ENCODE measurements at places on chromosomes 1 and 21.

DNA sequence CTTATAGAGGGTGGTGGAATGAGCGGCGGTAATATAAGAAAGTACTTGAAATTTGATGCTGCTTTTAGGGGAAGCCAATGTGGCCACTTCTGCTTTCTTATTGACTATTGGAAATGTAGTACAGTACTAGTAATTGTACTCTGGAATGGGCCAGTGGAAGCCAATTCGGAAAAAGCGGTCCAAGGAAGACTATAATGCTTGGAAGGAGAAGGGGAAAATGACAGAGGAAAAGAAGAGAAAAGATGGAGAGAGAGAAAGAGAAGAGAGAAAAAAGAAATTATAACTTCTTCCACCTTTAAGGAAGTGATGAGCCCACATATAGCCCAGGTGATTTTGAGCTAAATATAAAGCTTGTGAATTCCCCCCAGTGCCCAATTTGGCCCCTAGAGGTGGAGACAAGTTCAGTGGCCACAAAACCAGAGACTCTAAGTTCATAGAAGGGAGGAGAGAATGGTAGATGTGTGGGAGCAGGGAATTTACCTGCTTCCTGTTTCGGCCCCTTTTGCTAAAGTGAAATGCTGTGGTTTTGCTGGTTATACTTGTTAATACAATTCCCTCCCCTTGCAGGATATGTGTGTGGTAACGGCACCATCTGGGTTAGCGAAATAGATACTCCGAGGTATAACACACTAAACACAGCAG is 35.7 kb upstream of the DUSP10 start:
- no peak for DNase-seq

GRCh38 chr1:109503935-109504334 is 5.6 kb downstream of the AMIGO1 start:
- DNase-seq: no peak

DNA sequence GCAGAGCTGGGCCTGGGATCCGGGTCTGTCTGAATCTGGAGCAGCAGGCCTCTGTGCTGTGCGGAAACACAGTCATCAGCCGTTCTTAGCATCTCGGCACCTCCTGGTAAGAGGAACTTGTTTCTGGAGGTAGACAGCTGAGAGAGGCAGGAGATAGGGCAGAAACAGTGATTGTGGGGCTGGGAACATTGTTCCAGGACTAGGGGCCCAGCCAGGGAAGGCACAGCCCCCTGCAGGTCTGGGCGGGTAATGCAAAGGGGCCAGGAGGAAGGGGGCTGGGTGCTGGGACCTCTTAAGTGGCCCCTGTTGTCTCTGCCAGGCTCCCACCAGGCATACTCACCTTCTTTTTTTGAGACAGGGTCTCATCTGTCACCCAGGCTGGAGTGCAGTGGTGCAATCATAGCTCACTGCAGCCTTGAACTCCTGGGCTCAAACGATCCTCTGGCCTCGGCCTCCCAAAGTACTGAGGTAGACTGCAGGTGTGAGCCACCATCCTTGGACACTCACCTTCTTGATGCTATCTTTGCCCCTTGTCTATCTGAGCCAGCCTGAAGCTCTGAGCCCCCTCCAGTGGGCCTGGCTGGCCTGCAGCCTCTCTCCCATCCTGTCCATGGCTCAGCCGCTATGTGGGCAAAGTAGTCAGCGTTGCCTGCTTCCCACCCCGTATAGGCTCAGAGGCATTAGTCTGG is 134.3 kb upstream of the ZBTB40 start:
- no peak for DNase-seq

GRCh38 chr21:31370893-31371544 is 27.0 kb upstream of the TIAM1 start:
- DNase-seq: no peak

- no peak for DNase-seq
These were observed 62.6 kb upstream of the SPAG17 start for GRCh38 chr1:118247593-118247992.

DNA sequence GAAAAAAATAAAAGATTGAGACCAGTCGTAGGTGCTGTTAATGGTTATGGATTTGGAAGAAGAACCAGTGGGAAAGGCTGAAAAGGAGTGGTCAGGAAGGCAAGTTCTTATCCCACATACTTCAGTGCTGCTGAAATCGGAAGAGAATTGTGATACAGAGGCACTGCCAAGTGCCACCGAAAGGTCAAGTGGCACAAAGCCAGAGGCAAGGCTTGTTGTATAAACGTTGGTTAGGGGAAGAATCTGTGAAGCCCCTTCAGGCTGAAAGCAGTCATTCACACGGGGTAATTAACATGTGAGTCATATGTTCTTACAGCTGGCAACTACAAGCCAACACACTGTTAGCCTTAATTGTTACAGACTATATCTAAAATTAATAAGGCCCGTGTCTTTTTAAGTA is 48.8 kb downstream of the ZBTB40 start:
- DNase-seq: no peak

GRCh38 chr21:31255036-31255435 is 89.0 kb downstream of the TIAM1 start:
- DNase-seq: no peak

- DNase-seq: no peak
These were observed 831.1 kb downstream of the LRRIQ3 start for GRCh38 chr1:73366734-73367413.

DNA sequence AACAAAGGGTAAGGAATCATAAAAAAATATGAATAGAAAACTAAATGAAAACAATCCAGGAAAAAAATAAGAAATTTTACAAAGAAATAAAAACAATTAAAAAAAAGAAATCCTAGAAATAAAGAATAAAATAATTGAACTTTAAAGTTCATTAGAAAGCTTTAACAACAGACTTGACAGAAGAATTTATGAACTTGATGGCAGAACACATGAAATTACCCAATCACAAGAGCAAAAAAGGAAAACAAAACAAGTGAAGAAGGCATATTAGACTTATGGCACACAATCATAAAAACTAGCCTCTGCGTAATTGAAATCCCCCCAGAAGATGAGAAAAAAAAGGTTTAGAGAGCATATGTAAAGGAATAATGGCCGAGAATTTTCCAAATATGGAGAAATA is 802.5 kb upstream of the B3GALT2 start:
- DNase-seq: no peak

GRCh38 chr21:42409366-42409765 is 5.7 kb downstream of the UBASH3A start:
- DNase-seq: no peak

- DNase-seq: no peak
These were observed 111.9 kb downstream of the NRIP1 start for GRCh38 chr21:14952916-14953315.

DNA sequence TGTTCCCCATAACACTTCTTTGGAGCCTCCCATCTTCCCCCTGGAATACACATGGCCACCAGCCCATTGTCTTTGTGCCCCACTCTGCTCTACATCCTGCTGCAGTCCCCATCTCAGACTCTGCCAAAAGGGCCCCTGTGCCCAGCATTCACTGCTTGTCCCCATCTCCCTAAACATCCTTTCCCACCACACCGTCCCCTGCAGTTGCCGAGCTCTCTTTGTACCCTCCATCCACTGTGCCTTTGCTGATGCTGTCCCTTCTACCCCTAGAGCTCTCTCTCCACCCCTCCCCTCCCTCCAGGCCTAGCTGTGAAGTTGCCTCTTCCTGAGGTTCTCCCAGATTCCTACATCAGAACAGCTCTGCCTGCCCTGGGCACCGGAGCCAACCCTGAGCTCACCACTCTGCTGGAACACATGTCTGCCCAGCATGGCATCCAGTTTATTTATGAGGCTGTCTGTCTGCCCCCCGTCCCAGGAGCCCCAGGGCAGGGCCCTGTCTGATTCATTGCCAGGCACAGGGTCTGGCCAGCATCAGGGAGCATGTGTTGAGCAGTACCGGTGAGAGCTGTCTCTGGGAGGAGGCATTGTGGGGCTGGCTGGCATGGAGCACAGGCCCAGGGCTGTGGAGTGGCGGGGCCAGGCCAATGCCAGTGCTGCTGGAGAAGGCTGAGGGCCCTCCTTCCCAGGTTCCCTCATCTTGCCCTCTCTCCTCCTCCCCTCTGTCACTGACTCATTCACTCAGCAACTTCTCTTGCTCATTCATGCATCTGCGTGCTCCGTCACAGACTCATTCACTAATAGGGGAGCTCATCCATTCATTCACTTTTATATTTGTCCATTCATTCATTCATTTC is 28.8 kb downstream of the EDN2 start:
- no peak for DNase-seq
